Activated T-cell treated with anti-CD3 and anti-CD28 coated beads for 24 hours (primary cell): ENCODE measurements at places on chromosomes 11 and 22.

- DNase-seq: no peak
These were observed 7.0 kb downstream of the ALDH3B1 start for GRCh38 chr11:68016904-68017817.

DNA sequence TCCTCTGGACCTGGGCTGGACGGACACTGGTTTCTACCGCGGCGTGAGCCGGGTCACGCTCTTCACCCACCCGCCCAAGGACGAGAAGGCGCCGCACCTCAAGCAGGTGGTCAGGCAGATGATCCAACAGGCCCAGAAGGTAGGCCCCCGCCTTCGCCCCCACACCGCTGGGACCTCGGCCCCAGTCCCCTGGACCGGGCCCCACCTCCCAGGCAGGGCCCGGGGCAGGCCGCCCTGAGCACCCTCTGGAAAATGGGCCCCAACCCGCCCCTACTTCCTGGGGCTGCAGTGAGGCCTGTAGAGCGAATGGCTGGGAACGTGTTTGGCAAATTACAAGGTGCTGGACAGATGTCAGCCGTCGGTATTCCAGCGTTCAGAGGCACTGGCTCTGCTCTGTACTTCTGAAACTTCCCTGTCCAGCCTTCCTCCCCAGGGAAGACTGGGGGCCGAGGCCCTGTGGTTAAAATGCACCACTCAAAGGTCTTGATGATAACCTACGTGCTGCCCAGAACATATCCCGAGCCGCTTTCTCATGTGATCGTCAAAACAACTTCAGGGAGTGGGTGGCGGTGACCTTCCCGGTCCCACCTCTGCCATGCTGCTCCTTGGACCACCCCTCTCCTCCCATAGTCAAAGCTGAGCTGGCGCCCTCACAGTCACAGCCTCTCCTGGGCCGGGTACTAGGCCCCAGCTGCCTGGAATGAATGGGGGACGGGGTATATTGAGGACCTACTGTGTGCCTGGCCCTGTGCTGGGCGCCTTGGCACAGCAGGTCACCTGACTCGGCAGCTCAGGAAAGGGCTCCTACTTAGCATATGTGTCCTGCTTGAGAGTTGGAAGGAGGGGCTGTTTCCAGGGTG lies 869 bp downstream of the FAM83F start:
- no peak for DNase-seq

GRCh38 chr11:126452241-126453101 lies 97.0 kb downstream of the ST3GAL4 start:
- DNase-seq: no peak

GRCh38 chr11:2580571-2581001 lies 119.2 kb downstream of the KCNQ1OT1 start:
- DNase-seq: no peak

DNA sequence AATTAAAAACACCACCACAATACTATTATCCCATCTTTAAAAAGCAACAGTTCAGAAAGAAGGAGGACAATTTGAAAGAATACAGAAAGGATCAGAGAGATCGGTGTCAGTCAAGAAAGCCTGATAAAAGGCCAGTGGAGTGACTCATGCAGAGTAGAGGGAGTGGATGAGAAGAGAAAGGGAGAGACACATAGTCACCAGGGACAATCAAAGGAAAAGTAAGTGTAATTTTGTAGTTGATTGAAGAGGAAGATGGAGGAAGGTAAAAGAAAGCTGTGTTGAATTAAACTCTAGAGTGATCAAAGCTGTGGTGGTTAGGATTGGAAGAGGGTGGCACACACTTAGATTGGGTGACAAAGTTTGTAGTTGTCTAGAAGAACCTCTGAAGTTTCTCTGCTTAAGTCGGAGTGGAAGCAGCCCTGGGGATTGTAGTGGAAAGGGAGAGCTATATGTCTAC lies 14.1 kb downstream of the SPECC1L start:
- DNase-seq: no peak

DNA sequence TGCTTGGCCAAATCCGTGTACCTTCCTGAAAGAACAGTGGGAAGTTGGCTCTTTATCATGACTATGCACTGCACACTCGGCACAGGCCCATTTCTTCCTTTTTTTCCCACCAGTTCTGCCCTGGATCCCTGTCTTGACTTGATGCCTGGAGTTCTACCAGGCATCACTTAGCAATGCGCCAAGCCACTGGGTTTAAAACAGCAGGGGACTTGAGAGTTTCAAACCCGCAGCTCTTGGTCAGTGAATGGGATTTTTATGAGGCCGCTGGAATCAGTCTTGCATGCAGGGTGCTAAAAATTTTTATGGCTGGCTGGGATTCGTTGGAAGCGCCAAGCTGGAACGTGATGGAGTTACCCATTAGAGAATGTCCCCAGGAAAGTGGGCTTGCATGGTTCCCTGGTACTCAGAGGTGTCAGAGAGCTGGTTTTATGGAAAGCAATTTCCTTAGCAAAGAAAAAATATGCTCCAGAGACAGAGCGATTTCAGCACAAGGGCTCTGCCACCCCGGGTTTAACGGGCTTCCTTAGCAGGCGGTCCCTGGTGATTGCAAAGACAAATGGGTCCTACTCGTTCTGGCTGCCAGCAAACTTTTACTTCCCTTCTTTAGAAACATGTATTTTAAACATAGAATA lies 432.9 kb downstream of the TENM4 start:
- DNase-seq: no peak

DNA sequence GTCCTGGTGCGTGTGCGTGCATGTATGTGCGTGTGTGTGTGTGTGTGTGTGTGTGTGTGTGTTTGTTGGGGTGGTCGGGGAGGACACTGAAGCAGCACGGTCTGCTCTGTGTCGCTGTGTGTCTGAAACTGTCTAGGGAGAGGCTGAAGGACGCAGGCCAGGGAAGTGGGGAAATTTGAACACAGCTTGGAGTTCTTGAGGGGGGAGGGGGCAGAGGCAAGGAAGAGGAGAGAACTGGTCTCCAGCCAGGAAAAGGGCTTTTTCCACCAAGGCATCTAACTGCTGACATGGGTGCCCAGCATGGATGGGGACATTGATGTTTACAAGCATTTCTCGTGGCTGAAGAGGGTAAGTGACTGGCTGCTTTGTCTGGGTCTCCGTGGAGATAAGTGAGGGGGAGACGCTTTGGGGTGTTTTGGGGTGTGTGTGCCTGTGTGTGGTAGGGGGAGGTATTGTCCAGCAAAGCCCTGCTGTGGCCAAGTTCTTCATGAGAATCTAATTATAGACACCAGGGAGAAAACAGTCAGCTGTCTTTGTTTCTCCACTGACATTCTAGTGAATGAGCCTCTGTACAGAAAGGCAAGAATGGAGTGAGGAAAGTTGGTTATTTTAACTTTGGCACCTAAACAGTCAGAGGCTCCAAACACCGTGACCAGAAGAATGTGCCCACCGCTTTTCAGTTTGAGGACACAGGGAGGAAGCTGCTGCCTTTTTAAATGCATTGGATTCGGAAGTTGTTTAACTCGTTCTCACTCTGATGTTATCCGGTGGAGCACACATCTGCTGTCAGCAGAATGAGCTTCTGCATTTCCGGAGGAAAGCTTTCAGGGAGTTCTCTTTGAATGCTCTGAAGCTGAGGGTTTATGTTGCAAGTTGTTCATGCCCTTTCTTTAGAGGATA lies 63.7 kb downstream of the PPFIBP2 start:
- no peak for DNase-seq

DNA sequence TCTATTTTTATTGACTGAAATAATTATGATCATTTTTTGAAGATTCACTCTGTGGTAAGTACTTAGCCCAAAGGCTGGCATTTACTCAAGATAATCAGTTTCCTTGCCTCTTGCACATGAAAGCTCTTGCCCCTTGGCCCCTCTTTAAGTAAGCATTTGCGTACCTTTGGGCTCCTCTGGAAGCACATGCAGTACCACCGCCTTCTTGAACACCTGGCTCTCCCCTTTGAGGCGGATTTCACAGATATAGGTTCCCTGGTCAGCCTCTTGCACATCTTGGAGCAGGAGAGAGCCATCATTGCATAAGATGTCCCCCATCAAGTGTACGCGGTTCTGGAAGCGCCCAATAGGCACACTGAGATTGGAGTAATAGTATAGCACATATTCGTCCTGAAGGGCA lies 14.5 kb downstream of the JAML start:
- DNase-seq: no peak

GRCh38 chr22:33654173-33654895 lies 265.9 kb downstream of the LARGE1 start:
- DNase-seq: no peak

- no peak for DNase-seq
These were observed 16.4 kb downstream of the PPM1F start for GRCh38 chr22:21936151-21936775.

DNA sequence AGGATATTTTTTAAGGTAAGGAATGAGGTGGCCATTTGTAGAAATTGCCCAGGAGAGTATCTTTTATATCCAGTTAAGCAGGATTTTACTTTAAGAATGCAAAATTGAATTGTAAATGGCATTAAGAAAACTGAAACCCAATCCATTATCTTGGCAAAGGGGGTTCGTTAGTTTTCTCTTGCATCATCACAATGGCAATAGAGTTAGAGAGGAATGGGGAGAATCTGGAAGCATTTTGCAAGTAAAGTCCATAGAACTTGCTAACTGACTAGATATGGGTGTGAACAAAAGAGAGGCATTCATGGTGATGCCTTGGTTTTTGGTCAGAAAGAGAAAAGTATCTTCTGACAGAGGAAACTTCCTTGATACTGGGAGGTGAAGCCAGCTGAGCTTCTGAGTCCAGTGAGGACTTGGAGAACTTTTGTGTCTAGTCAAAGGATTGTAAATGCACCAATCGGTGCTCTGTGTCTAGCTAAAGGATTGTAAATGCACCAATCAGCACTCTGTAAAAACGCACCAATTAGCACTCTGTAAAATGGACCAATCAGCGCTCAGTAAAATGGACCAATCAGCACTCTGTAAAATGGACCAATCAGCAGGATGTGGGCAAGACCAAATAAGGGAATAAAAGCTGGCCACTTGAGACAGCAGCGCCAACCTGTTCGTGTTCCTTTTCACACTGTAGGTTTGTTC lies 3.6 kb upstream of the CCDC117 start:
- no peak for DNase-seq

DNA sequence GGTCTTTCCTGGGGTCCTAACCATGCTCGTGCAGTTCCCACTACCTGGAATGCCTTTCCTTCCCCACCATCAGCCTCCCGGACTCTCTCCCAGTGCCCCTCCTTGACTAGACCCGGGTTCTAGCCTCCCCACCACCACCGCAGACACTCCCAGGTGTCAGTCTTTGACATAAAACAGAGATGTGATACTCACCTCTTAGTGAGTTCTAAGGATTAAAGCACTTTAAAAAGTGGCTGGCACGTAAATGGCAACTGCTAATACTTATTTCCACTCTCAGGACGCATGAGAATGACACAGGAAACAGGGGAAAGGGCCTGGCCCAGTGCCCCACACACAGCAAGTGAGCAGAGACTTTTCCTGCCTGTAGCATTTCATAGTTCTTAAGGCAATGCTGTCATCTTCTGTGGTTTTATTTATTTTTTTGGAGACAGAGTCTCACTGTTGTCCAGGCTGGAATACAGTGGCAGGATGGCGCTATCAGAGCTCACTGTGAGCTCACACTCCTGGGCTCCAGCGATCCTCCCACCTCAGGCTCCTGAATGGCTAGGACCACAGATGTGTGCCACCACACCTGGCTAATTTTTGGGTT lies 1.9 kb upstream of the SLC25A45 start:
- DNase-seq: no peak

- no peak for DNase-seq
These were observed 30.7 kb upstream of the PRODH start for GRCh38 chr22:18966748-18967147.
